Mesenteric fat pad (tissue), 1 donor: ENCODE measurements at places on chromosomes 12 and 14. TPM values are rescaled to one million over a fixed set of nuclear protein-coding genes. Genes with fewer than 3 reads are reported as not detected.

The IAPP gene
- total RNA-seq: not detected

The VRTN gene
- not detected for total RNA-seq

The PLXNC1 gene
- total RNA-seq: 8.9 TPM

The SNW1 gene
- total RNA-seq: 60.2 TPM

The TULP3 gene
- total RNA-seq: 18.0 TPM

The TAS2R9 gene
- total RNA-seq: not detected

The LRRC10 gene
- total RNA-seq: not detected

The RD3L gene
- total RNA-seq: not detected

The KCNA5 gene
- 0.13 TPM for total RNA-seq

The ZC2HC1C gene
- 3.1 TPM for total RNA-seq

The PTPRO gene
- total RNA-seq: 5.2 TPM

The PEX5 gene
- total RNA-seq: 56.5 TPM

The COCH gene
- total RNA-seq: 5.8 TPM

The STON2 gene
- 20.8 TPM for total RNA-seq

The SERPINA10 gene
- not detected for total RNA-seq

DNA sequence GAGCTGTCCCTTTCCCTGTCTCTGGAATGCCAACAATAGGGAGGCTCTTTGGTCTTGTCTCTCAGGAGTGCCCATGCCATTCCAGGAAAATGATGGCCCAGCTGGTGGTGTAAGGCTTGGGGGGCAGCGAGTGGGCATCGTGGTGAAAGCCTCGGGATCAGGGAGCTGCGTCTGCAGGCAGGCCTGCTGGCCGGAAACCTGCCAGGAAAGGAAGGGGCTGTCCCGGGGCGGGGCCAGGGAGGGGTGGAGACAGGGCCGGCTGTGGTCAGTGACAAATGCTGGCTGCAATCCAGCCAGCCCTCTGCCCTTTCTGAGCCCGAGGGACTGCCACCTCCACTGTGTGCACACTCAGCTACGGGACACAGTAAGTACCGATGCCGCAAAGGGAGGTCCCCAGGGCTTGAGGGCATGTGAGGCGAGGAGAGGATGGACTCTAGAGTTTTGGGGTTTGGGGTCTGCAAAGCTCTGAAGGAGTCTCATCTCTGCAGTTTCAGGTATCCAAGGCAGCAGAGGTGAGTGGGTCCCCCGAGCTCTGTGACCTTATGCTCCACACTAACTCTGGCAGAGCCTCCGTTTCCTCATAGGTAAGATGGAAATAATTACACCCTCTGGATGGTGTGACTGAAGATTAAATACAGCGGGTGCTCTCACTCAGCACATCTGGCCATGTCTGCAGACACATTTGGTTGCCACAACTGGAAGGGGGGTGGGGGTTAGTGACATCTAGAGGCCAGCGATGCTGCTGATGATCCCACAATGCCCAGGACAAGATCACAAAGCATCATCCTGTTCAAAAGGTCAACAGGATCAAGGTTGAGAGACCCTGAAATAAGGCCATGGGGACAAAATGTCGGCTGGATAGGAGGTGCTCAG, at the start of gene SERPINA5:
Gene SERPINA5, plus strand, starts transcription at position 300 of the 873 bp plus-strand sequence. CDS start 5,937 bp downstream, outside the sequence.
- peak; percentile 82 for DNase-seq

DNA sequence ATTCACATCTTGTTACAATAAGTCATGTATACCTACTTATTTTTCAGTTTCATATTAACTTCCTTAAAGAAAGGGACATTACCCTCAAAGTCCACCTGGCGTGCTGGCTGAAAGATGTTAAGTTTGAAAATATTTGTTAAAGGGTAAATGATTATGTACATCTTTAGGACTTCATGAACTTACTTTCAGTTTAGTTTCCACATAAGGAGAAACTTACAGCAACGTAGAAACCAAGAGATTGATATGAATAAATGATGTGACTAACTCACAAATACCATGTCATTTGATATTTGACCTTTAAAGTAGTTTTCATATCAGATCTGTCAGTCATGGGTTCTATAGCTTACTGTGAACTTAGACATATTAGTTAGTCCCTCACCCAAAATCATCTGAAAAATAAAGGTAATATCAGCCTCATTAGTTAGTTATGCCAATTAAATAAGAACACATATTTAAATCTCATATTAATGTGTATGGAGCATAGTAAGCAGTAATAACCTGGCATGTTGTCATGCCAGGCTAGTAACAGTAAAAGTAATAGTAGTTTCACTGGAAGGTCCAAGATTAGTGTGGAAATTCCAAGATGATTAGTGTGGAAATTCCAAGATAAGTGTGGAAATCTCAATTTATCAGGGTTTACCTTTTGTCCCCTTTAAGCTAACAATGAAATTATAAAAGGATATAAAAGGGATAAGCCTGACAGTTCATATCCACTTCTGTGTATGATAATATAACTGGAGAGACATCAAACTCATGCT, 1.9 kb upstream of the CLEC2D start:
- DNase-seq: no peak

- peak; percentile 55 for DNase-seq
Observed at GRCh38 chr12:7118881-7119280, 9.8 kb downstream of the RBP5 start.

- DNase-seq: no peak
Observed at GRCh38 chr14:93742761-93743160, 45.5 kb downstream of the PRIMA1 start.

GRCh38 chr14:78310272-78310671, 140.1 kb downstream of the NRXN3 start:
- no peak for DNase-seq

DNA sequence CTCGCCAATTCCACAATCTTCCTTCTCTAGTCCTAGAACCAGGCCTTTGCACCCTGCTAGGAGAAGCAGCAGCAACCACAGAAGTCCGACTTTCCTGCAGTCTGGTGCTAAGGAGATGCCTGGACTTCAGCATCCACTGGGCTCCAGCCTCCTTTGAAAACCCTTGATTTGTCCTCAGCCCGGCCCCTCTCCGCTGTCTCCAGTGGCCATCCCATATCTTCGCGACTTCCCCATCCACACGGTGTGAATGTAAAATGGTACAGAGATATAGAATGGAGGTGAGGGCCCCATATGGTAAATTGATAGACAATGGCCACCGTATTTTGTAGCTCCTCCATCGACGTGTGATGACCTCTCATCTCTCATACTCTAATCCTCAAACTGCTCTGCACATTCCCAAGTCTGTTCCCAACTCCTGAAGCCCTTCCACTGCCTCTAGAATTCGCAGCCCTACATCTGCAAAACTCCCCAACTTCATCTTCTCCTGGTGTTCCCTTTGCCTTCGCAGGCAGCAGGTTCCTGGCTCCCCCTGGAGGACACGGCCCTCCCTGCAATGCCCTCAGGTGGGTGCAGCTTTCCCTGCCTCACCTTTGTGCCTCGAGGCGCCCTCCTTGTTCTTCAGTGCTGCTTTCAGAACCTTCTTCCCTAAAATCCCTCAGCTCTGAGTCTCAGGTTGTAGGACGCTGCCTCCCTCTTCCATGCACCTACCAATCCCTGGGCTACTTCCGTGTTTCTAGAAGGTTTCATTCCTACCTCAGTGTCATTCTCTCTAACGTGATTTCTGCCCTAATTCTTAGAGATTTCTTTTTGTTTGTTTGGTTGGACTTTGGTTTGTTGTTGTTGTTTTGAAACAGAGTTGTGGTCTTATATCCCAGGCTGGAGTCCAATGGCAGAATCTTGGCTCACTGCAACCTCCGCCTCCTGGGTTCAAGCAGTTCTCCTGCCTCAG, 36.7 kb downstream of the TMBIM6 start:
- DNase-seq: no peak

DNA sequence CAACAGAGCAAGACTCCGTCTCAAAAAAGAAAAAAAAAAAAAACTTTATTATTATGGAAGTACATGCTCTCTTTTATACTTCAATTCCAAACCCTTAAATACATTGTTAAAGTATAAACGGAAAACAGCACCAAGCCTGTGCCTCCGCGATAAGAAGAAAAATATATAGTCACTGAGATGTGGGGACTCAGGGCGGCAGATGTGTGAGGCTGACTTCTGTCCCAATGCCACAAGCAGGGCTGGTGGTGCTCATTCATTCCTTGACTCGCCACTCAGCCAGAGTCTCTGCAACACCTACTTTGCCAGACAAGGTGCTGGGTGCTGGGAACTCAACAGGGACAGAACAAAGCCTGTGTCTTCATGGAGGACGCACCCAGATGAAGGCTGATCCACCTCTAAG, 13.8 kb downstream of the LGMN start:
- DNase-seq: no peak

GRCh38 chr14:23446291-23446851, 10.9 kb upstream of the MYH7 start:
- no peak for DNase-seq

DNA sequence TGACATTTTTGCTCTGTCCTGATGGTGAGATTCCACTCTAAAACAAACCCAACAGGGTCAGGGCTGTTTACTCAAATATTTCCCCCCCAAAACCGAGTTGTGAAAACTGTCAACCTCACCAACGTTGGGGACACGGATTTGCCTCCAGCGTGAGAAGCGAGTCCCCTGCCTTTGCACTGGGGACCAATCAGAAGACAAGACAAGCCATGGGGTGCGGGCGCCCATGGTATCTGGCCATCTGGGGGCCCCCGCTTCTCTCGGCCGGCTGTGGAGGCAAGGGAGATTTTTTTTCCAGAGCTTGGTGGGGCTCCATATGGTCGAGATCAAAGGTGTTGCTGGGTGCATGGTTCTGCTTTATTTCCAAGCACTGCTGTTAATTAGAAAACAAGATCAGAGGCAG, 272.1 kb downstream of the BCL11B start:
- DNase-seq: no peak

DNA sequence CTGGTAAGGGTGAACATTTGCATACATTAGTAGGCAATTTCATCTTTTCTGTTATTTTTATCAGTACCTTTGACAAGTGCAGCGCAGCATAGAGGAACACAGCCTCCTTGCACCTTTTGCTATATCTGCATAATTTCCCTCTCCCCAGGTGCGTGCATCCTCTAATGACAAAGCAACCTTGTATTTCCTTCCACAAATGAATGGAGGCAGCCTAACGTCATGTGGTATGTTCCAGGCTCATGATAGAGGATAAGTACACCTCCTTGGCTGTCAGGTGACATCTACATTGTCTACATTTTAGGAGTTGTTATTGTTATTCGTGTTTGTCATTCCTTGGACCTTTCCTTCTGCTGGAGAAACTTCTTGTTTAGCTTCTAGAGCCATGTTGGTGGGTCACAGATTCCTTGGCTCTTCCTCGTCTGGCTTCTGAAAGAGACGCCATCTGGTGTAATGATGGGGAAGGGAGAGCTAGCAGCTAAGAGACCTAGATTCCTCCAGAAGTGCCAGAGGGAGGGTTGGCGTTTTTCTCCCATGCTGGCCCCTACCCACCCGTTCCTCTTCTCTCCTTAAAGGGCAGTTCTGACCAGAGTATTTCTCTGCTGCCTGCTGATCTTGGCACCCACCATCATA, 37.0 kb downstream of the EVL start:
- no peak for DNase-seq
